C1 segment of cervical spinal cord (tissue), 14 donors: ENCODE measurements at places on chromosomes 7 and 10.
A peak's percentile ranks its signal among the peaks of the same experiment; 100 is the strongest.

DNA sequence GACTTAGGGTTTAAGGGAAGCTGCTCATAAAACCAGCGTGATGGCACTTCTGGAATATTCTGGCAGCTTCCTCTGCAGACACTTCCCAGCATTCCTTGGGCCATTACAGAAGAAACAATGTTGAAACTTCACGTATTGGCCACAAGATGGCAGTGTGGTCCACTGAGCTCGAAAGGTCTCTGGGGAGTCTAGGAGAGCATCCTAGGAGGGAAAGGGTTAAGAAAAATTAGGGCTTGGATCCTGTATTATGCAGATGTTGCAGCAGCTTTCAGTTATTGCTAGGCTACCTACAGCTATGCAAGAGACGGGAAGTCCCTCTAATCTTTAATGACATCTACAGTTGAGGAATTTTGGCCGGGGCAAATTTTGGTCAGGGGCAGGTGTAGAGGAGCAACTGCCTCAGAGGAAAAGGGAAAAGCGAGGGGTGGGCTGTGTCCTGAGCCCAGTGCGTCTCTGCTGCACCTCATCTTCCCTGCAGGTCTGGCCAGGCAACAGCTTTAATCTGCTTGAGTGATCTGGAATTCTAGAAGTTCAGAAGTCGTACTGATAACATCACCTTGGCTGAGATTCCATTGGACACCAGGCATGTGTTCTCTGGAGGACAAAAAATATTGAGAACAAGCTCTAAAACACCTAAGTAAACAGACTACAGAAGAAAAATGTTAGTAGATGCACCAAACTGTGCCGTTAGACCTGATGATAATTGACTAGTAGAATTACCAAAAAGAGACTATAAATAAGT lies 220.8 kb upstream of the PRSS58 start:
- peak; percentile 14 for DNase-seq

DNA sequence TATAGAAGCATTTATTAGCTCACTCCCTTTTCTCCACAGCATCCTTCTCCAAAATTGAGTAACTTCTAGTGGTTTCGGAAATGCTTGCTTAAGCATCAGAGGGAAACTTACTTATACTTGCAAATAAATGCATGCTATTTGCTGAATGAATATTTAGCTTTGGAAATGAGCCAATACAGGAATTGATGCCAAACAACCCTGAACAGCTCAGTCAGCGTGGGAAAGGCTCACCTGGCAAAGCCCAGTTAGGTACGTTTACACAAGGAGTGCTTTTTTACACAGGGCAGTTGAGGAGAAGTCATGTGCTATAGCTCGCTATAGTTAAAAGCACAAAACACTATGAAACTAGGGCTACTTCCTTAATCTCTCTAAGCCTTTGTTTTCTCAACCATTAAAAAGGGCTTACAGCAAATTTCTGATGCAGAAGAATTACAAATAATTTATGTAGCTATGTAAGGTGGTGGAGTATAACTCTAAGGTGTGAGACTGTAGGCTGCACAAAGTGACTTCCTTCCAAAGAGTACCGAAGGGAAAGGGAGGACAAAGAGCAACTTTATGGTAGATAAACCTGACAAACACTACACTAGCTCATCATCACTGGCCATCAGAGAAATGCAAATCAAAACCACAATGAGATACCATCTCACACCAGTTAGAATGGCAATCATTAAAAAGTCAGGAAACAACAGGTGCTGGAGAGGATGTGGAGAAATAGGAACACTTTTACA lies 498.2 kb downstream of the PHTF2 start:
- DNase-seq, result no peak

DNA sequence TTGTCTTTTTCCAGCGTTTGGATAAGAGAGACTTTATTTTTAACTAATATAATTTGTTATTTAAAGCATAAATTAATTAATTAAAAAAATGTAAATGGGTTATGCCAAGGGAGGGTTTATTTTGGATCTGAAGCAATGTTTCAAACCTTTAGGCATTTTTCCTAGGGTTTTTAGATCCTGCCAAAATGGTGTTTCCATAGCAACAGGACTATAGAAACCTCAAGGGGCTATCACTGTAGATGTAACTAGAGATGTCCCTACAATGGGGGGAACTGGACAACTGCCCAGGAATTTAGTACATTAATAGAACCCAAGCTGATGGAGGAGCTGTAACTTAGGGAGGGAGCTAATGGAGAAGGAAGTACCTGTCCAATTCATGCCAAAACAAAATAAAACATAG lies 57.3 kb downstream of the SLC39A12 start:
- no peak for DNase-seq

DNA sequence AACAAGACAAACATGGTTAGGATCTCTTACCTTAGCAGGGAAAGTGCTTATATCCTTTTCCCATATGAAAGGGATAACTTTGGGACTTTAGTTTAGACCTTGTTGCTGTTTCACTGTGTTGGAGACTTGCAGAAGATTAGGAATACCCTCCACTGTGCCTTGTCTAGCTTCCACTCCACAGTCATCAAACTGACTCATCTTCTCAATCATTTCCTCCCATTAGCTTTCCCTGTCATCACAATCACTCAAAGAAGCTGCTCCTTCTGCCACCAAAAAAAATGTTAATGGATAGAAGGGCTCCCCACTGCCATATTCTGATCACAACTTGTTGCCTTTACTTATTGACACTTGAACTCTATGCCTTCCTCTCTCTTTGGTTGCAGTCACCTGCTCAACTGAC lies 16.8 kb downstream of the GNG11 start:
- DNase-seq, result no peak

- no peak for DNase-seq
Observed at GRCh38 chr7:139680676-139681462, 96.9 kb downstream of the HIPK2 start.

DNA sequence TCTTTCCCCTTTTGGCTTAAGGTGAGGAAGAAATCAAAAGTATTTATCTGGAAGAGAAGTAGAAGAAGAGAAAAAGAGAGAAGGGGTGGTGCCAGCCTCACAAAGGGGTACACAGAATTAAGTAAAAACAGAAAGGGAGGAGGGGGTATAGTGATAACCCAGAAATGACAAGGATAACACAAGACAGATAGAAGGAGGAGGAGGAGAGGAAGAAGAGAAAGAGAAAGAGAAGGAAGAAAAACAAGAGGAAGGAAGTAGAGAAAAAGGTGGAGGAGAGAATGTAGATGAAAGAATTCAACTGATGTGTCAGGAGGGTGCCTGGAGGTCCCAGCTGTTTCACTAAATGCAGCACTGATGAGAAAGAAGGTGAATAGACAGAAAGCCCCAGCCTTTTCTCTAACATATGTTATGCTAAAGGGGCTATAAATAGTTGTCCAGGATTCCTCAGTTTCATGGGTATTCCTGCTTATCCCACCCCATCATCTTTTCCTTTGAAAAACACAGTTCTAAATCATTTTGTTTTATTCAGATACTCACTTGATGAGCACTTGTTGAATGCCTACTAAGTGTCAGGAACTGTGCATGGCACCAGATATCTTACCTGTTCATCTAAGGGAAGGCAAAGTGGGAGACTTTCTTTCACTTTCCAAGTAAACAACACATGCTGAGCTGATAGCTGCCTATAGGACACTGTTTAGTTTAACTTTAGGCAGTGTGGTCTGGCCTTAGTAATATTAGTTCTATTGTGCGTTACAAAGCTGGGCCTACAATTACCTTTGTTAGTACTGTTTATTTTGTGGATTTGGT lies 8.0 kb downstream of the SEMA3E start:
- no peak for DNase-seq

GRCh38 chr10:124173298-124173900 lies 80.0 kb upstream of the CHST15 start:
- DNase-seq, result no peak

DNA sequence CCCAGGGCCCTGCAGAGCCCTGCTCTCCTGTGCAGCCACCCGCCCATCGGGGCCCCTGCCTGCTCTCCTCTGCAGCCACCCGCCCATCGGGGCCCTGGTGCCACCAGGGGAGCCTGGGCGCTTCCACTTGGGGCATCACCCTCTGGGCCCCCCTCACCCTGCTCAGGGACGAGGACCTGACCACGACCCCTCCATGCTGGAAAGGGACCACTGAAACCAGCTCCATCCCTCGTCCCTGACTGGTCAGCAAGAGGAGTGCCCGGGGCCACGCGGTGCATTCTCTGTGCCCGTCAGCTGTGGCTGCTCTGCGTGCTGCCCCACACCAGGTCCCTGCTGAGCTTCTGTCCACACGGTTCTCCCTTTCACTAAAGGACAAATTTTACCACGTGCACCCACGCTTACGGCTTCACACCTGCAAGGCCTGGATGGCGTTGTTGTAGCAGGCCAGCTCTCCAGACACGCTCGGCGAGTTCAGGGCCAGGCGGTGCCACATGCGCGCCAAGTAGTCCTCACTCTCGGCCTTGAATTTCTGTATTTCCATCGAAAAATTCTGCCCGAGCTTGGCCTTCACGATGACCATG lies 57.6 kb downstream of the CFAP46 start:
- no peak for DNase-seq

DNA sequence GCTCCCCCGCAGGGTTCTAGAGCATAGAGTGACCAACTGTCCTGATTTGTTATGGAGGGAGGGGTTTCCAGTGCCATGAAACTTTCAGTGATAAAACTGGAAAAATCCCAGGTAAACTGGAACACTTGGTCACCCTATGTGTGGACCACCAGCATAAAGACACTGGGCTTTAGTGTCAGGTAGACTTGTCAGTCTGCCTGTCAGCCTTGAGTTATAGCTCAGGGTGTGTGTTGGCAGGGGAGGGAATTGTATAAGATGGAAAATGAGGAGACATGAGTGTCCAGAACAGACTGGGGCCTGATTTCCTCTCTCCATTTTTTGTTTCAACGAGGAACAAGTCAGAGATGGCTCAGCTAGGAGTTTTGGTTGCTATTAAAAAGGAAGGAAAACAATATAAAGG lies 10.2 kb upstream of the EFCAB10 start:
- DNase-seq, result no peak

DNA sequence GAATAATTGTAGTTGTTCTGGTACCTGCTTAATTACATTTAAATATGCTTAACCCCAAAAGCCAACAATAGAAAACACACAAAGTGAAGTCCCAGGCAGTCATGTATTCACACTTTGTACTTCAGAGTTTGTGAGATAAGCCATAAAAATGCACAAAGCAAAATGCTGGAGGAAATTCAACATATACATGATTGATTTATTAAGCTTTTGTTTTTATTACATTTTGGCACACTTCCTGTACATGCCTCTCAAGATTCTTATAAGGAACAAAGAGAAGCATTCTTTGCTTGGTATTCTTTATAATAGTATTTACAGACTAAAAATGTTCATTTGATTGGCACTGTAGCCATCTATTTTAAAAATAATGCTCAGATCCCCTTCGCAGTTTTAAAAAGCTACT lies 107.7 kb upstream of the ANK3 start:
- DNase-seq, result no peak

GRCh38 chr10:116831790-116832189 lies 17.5 kb upstream of the ENO4 start:
- DNase-seq, result no peak

GRCh38 chr7:111090846-111091245 lies at the start of gene LRRN3:
LRRN3 (plus strand) TSS chr7:111091127; CDS start chr7:111122773, 31,646 bp downstream.
- no peak for DNase-seq

GRCh38 chr7:45290880-45291279 lies 133.3 kb downstream of the RAMP3 start:
- no peak for DNase-seq

DNA sequence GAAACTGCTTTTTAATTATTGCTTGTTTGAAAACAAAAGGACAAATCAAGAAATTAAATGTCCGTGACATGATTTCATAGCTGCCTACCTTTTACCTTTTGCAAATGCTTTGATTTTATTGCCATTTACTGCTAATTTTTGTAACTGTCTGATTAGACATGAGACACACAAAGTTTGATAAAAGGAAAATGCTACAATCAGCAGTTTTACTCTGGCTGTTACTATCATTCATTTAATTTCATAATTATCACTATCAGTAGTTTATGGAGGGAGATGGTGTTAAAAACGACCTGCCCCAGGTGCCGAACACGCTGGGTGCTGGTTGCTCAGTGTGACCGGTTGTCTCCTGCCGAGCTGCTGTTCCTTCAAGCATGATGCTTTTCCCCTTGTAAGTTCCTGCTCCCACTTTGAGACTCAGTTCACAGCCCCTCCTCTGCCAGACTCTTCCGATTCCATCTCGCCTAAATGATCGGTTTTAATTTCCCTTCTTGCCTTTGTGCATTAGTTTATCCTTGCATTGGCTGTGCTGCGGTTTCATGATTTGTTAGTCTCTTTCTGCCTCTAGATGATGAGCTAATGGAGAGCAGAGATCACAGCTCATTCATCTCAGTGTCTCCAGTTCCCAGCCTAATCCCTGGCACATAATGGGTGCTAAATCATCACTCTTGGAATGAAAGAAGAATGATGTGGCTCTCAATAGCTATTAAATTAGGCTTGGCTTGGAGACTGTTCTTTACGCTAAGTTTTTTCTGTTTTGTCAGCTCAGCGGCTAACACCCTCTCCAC lies 110.6 kb downstream of the PFKFB3 start:
- no peak for DNase-seq

- no peak for DNase-seq
Observed at GRCh38 chr7:106270122-106270977, 14.4 kb downstream of the NAMPT start.

DNA sequence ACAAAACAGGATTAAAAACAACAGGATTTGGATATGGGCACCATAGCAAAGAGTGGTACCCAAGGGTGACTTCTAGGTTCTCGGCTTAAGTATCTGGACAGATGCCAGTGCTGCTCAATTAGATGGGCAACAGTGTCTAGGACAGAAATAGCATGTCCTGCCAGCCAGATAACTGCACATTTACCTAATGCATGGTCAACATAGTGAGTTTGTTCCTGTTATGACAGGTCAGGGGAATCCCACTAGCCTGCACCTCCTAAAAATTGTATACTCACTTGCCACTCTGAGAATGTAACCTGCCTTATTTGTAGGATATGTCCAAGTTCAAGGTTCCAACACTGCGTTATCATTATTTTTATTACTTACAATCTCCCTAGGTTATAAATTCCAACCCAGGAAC lies 471.7 kb downstream of the GRM8 start:
- no peak for DNase-seq

GRCh38 chr10:32411797-32412498 lies 34.0 kb upstream of the CCDC7 start:
- no peak for DNase-seq

GRCh38 chr10:119101366-119102098 lies 2.4 kb upstream of the DENND10 start:
- DNase-seq, result no peak

GRCh38 chr7:80675090-80675489 lies 36.6 kb downstream of the CD36 start:
- DNase-seq, result no peak

DNA sequence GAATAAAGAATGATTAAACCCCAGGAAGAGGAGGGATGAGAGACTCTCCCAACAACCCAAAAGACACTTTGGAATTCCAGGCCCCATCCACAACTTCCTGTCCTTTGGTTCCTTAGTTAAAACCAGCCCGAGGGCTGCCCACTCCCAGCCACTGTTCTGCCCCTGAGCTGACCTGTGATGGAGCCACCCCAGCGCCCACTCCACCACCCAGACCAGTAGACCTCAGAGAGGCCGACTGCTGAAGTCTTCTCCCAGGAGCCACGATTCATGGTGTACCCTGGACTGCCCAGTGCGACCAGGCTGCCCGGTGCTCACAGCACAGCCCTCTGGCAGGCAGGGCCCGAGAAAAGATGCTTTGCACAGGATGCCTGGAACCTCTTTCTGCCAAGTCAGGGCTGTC lies 6.7 kb downstream of the VSTM4 start:
- no peak for DNase-seq

GRCh38 chr7:142104550-142105527 lies 6.7 kb upstream of the MGAM2 start:
- no peak for DNase-seq

- no peak for DNase-seq
Observed at GRCh38 chr10:17115683-17116082, 13.9 kb downstream of the CUBN start.
